ENCODE measurements at places on chromosomes 3 and 15.

- no peak for DNase-seq
Measured at GRCh38 chr15:70240082-70240481, 142.4 kb upstream of the TLE3 start.

- DNase-seq: no peak
Measured at GRCh38 chr15:78641102-78641748, at the start of gene CHRNB4. Gene CHRNB4 (minus strand): TSS chr15:78641210. CDS start chr15:78641133, 77 bp downstream.

GRCh38 chr3:52317208-52318000, 1.3 kb downstream of the DNAH1 start:
- DNase-seq: no peak

GRCh38 chr3:146464005-146464595, 5.3 kb downstream of the PLSCR2 start:
- DNase-seq: peak; percentile 76

DNA sequence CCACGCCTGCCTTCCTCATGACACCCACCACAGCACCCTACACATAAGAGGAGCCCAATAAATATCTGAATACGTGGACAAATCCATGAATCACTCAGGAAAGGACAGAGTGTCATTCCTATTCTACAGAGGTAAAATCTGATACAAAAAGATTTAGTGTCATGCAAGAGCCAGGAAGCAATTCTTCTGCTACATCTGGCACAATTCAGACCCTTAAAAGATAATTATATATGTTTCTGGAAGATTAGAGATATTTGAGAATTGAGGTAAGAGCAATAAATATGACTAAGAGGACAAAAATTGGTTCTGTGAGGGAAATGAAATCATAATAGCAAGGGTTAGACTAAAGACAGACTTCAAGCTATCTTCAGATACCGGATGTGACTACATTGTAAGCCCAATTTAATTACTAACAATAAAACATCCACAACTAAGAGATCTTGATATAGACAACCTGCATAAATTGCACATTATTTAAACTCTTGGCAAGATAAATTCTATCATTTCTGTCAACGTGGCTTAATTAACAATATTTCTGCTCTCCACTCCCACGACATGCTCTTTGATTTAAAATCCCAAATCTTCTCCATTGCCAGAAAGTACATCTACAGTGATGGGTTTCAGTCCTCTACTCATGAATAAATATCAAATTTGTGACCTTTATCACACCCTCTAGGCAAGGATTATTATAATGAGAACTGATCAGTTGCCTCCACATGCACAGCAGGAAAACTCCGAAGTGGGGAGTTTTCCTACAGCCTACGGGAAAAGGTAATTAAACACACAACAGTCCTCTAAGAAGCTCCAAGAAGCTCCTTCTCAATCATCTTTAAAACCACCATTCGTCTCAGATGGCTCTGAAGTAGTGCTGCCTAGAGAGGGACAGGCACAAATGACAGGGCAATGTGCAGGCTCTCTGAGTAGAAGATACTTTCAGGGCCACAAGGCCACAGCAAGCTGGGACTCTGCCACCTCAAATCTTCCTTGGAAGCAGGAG, 32.6 kb downstream of the MB21D2 start:
- peak; percentile 92 for DNase-seq

DNA sequence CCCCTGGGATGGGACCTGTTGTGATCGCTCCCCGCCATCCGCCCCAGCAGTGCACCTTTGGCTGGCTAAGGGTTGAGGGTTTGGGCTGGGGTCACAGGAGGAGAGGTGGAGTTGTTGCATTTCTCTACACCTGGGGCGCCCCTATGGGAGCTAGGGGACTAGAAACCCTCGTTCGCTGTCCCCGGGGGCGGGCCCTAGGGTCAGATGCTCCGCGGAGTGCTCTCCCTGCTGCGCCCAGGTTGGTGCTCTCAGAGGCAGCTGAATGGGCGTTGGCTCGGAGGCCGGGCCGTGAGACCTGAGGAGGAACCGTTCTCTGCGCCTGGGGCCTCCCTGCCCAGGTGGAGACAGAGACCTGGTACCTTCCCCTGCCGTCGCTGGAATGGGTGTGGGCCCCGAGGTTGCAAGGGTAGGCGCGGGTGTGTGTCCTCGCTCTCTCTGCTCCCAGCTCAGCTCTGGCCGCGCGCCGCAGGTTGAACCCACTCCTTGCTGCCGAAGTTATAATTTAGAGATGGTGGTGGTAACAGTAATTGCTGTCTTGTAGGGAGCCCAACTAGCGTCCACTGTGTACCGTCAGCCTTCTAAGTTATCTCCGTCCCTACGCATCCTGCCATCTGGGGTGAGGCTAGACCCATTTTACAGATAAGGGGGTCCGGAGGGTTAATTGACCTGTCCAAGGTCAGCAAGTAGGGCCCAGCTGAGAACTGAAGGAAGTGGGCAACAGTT, 965 bp downstream of the FLNB start:
- no peak for DNase-seq

DNA sequence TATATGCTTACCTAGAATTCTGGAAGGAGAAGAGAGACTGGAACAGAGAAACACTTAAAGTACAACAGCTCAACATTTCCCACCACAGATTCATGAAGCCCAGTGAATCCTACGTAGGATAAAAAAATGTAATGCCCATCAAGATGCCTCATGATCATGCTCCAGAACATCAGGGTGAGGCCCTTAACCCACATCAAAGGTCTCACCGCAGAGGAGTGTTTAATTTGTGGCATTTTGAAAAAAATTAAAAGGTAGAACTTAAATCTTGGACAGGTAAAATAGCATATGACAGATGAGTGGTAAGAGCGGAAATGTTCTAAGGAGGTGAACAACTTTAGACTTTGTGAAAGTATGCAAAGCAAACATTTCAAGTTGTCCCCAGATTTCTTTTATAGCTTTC, 9.7 kb upstream of the SLC6A20 start:
- DNase-seq: no peak

DNA sequence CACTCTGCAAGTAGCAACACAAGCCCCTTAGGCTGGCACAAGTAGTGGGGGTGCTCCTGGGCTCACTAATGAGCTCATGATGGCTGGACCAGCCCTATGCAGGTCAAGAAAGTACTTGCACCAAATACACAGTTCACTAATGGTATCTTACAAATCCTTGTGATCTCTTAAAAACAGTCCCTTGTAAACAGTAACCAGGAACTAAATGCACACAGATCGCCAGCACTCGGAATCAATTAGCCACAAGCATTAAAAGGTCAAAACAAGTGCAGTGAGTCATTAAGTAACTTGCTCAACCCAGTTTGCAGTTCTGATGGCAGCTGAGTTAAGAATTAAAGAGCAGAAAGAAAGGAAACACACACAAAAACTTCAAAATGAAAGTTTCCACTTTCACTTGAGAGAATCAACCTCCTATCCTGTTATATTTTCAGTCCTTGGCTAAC, 43.2 kb downstream of the ARHGEF3 start:
- DNase-seq: peak; percentile 84

GRCh38 chr3:72665701-72666446, 182.4 kb downstream of the SHQ1 start:
- peak; percentile 73 for DNase-seq

GRCh38 chr3:145015253-145015652, 1043.6 kb downstream of the DIPK2A start:
- DNase-seq: peak; percentile 35

- peak; percentile 98 for DNase-seq
Measured at GRCh38 chr3:50227390-50228183, 8.4 kb upstream of the GNAI2 start.

DNA sequence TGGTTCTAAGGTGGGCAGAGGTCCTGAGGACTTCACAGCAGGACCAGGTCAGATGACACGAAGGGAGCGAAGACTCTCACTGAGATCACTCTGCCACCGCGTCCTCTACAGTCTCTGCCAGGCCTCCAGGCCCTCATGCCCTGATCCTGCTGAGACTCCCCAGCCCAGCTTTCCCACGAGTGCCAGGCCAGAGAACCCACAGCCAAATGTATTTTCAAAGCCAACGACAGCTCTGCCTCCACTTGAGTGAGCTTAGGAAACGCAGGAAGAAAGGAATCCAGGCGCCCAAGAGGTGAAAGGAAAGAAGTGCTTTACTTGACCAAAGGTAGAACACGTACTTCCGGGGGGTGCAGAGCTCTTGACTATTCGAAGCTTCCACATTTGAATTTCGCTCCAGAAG, 275.0 kb downstream of the XXYLT1 start:
- no peak for DNase-seq

GRCh38 chr3:146273721-146274407, 23.0 kb upstream of the PLSCR4 start:
- no peak for DNase-seq

GRCh38 chr15:101541501-101542292, 52.2 kb upstream of the PCSK6 start:
- DNase-seq: no peak

GRCh38 chr3:127572186-127572585, 18.3 kb downstream of the TPRA1 start:
- no peak for DNase-seq
